Adipocyte (in vitro differentiated cells): ENCODE measurements at places on chromosomes 3 and 15.
A peak's percentile ranks its signal among the peaks of the same experiment; 100 is the strongest.

DNA sequence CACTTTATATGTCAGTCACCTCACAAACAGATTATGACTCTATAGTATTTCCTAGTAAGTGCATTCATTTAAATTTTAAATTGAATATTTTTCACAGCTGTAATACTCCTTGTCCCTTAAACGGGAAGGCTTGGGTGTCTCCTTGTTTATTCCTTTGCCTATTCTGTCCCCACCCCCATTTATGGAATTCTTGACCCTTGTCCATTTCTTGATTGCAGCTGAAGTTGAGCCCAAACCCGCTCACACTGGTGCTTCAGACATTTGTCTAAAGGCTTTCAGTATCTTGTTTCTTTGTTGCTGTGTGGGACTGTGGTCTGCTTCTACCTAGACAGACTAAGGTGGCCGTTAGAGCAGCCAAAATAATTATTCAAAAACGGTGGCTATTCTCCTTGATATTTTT is 449.7 kb downstream of the FOXP1 start:
- no peak for DNase-seq

DNA sequence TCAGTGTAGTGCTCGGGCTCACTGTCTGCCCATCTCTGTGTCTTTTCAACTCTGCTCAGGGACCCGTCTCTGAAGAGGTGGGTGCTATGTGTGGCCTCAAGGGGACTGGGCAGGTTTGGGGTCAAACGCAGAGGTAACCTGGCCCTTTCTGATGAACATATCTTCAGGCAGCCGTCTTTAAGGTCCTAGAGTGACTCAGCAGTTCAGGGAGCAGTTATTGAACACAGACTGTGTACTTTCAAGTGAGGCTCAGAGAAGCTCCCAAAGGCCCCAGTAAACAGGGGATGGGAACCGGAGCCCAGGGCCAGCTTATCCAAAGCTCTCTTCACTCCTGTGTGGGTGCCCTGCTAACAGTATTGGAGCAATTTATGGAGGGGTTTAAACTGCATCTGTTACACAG is 73.1 kb downstream of the WDR76 start:
- no peak for DNase-seq

- no peak for DNase-seq
Observed at GRCh38 chr3:157789162-157789561, 285.9 kb upstream of the VEPH1 start.

- DNase-seq = peak; percentile 19
Observed at GRCh38 chr15:74531144-74531811, 9.7 kb upstream of the ARID3B start.

DNA sequence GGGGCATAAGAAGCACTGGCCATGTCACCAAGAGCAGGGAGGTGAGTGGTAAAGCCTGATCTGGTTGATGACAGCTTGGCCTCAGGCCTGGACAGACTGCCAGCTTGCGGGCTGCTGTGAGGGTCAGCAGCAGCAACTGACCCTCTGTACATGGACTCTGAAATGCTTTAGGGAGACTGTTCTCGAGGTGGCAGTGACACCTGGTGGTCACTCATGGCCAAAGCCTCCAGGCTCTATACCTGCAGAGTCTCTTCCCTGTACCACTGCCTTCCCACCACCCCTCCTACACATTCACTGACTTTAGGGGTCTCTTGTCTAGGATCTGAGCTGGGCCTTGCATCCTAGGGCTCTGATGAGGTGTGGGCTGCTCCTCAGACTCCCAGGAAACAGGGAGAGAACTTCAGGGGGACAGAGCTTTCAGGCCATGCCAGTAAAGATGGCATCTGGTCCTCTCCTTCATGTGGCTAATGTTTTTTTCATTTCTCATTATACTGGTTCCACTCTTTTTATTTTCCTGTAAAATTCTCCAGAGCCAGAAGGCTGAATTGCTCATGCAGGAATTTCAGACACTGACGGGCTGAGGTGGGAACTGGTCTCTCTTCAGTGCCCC is 17.2 kb upstream of the TIMP4 start:
- peak; percentile 77 for DNase-seq

- DNase-seq = no peak
Observed at GRCh38 chr15:33243393-33243792, 48.9 kb upstream of the FMN1 start.

DNA sequence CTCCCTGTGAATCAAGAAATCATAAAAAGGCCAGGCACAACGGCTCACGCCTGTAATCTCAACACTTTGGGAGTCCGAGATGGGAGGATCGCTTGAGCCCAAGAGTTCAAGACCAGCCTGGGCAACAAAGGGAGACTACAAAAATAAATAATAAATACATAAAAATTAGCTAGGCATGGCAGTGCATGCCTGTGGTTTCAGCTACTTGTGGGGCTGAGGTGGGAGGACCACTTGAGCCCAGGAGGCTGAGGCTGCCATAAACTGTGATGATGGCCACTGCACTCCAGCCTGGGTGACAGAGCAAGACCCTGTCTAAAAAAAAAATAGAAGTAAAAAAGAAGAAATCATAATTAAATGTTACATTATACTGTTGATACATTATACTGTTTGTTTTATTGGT is 28.0 kb upstream of the DCUN1D1 start:
- DNase-seq = no peak

- no peak for DNase-seq
Observed at GRCh38 chr3:123818324-123818920, 65.7 kb downstream of the MYLK start.

GRCh38 chr3:70882104-70882503 is 569.7 kb upstream of the MDFIC2 start:
- no peak for DNase-seq

DNA sequence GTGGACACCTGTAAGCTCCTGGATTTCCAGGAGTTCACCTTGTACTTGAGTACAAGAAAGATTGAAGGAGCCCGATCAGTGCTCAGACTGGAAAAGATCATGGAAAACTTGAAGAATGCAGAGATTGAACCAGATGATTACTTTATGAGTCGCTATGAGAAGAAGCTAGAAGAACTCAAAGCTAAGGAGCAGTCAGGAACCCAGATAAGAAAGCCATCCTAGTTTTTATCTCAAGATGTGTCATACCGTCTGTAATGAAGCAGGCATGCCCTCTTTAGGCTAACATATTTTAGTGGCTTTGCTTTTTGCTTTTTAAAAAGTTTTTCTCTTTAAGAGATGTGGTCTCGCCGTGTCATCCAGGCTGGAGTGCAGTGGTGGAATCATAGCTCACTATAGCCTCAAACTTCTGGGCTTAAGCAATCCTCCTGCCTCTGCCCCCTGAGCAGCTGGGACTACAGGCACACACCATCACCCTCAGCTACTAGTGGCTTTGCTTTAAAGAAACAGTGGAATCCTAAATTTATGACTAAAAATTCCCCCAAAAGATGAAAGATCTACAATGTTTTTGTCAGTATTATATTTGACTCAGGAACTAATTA is 28.1 kb downstream of the EXOG start:
- peak; percentile 6 for DNase-seq

DNA sequence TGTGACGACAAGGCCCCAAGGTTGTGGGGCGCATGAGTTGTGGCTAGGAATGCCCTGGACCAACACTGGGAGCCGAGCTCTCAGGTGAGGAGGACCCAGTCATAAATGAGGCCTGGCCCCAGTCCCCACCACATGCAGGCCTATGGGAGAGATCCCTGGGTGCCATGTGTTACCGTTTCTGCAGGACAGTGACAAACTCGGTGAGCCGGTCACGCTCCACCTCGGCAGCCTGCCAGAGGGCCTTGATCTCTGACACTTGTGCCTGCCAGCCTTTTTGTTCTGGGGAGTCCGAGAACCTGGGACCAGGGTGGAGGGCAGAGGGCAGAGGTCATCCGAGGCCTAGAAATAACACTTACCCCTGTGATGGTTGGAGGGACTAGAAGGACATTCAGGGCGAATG is 27.7 kb upstream of the HHATL start:
- no peak for DNase-seq

DNA sequence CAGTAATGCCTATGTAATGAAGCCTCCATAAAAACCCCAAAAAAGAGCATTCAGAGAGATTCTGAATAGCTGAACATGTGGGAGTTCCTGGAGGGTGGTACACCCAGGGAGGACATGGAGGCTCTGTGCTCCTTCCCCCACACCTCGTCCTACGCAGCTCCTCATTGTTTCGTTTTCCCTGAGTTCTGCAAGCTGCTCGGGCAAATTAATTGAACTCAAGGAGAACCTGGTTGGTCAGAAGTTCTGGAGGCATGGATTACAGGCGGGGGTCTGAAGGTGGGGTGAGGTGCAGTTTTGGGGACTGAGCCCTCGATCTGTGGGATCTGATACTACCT is 142.2 kb downstream of the MYO9A start:
- DNase-seq = no peak

DNA sequence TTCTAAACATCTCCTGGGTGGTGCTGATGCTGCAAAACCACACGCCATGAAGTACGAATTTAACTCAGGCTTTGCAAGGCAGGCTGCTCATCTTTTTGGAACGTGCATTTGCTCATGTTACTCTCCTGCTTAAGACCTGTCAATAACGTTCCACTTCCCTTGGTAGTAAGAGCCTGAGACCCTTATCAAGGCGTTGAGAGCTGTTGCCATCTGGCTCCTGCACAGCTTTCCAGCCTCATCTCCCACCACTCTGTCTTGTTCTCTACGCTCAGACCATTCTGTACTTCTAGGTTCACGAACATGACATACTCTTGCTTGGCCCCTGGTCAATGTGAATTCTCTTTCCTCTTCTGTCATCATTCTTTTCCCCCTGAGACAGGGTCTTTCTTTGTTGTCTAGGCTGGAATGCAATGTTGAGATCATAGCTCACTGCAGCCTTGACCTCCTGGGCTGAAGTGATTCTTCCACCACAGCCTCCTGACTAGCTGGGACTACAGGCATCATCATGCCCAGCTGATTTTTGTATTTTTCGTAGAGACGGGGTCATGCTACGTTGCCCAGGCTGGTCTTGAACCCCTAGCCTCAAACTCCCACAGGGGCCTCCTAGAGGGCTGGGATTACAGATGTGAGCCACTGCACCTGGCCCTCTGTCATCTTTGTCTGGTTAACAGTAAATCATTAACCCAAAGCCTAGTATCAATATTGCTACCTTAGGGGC is 202.8 kb downstream of the CADPS start:
- DNase-seq = no peak

DNA sequence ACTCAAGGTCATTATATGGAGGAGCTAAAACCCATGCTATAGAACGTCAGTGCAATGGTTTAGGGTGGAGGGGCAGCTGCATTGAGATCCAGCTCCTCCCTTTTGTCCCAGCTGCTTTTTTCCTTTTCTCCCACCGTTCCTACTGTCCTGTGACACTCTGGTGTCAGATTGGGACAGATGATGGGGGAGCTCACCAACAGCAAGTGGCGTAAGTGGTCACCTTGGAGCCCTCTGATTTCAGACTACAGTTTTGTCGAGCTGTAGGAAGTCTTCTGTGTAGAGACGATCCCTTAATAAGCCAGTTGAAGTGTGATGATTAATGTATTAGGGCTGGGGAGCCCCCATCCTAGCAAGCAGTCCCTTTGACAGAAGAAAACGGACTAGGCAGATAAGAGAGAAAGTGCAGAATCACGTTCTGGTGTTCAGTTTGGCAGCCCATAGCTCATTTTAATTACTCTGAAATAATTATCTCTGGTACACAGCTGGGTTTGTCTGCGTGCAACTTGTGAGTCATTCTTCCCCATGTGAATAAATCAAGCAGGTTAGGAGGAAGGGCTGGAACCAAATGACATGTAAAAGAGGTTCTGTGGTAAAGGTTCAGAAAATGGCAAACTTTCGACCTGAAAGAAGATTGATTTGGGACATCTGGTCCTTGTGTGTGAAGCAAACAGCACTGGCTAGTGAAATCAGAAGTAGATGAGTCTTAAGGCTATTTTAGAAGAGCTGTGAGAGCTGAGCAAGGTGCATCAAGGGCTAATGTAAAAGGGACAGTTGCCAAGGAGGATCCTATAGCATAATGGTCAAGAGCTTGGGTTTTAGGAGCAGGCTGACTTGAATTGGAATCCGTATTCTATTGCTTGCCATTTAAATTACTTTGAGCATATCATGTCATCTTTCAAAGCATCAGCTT is 241.4 kb downstream of the EDEM1 start:
- DNase-seq = no peak
